Dermis microvascular lymphatic vessel endothelial cell (primary cell): ENCODE measurements at places on chromosomes 3 and 15. TPM values are rescaled to one million over a fixed set of nuclear protein-coding genes. Genes with fewer than 3 reads are reported as not detected.

CXCR6 gene
- not detected in 2 replicates for total RNA-seq

KCNH8 gene
- total RNA-seq = under 0.01 TPM in 1 of 2 replicates, not detected in the other

DNA sequence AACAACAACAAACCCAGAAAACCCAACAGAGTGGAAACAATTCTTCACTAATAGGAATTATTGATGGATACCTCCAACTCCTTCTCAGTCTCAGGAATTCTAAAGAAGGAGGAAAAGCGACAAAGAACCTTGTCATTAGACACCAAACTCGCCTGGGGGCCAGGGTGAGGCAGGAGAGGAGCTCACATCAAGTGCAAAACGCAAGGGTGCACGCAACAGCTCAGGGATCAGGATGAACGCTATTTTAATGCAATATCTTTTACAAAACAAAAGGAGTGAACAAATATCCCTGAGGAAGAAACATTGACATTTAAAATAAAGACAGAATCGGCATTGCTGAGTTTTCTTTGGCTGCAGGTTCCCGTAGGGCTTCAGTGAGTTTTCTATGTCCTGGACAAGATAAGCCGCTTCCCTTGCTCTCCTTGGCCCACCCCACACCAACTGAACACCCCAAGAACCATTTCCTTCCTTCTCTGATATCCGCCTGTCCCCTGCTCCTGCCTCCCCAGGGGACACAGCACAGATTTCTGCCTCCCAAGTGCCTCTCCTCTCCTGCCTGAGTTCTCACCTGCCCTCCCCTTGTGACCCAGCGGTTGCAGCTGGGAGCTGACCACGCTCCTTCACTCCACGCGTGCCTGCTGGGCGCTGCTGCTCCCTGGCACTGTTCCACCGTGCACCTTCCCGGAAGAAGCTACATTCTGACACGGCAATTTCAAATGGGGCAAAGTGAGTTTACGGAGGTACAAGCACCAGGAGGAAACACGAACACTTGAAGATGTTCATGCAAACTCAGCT lies 63.0 kb downstream of the ATP10A start:
- no peak for DNase-seq

- DNase-seq = no peak
Observed at GRCh38 chr3:10888518-10889090, 72.6 kb downstream of the SLC6A11 start.
